ENCODE measurements at places on chromosomes 4 and X.

- no peak for DNase-seq
These were observed 442 bp downstream of the NDUFB11 start for GRCh38 chrX:47143894-47144625.

GRCh38 chr4:169005453-169006099 lies 4.5 kb downstream of the CBR4 start:
- no peak for DNase-seq

- DNase-seq = no peak
These were observed 46.2 kb upstream of the FAM9A start for GRCh38 chrX:8847360-8847759.

GRCh38 chr4:72280252-72280651 lies 248.5 kb downstream of the NPFFR2 start:
- no peak for DNase-seq

GRCh38 chr4:63430105-63430504 lies 979.1 kb downstream of the TECRL start:
- DNase-seq = no peak

GRCh38 chr4:100311181-100311580 lies 120.9 kb upstream of the DDIT4L start:
- DNase-seq = no peak

DNA sequence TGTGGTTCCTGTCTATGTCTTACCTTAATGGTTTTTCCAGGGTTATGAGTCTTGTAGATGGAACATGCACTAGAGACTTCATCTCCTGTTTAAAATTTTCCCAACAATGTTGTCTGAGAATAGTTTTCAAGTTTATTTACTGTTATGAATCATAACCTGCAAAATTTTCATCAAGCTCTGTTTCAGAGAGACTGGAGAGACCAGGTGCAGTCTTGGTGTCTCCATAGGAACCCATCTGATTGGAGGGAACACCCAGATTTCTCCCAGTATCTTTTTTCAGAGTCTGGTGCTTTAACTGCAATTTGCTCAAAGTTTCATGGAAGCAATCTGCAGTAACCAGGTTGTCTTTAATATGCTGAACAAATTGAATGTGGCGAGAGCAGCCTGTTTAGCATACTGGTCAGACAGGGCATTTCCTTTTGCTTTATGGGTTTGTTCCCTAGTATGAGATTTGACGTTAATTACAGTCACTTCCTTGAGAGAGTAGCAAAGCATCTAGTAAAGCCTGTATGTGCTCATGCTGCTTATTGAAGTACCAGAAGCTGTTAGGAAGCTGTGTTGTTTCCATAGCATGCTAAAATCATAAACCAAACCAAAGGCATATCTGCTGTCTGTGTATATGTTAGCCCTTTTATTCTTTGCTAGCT lies 18.8 kb upstream of the VSIG1 start:
- no peak for DNase-seq

DNA sequence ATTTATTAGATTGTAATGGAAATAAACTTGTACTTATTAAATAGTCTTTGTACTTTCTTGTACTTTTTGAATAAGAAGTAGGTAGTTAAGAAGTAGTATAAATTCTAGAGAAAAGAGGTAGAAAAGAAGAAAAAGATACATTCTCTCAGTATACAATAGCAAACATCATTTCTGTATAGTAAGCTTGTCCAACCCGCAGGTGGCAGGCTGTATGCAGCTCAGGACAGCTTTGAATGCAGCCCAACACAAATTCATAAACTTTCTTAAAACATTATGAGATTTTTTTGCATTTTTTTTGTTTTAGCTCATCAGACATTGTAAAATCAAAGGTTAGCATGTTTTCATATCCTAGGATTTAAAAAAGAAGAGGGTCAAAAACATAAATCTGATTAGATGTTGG lies 441.6 kb downstream of the DTHD1 start:
- DNase-seq = no peak

GRCh38 chr4:182694551-182694950 lies 222.6 kb downstream of the DCTD start:
- DNase-seq = no peak

DNA sequence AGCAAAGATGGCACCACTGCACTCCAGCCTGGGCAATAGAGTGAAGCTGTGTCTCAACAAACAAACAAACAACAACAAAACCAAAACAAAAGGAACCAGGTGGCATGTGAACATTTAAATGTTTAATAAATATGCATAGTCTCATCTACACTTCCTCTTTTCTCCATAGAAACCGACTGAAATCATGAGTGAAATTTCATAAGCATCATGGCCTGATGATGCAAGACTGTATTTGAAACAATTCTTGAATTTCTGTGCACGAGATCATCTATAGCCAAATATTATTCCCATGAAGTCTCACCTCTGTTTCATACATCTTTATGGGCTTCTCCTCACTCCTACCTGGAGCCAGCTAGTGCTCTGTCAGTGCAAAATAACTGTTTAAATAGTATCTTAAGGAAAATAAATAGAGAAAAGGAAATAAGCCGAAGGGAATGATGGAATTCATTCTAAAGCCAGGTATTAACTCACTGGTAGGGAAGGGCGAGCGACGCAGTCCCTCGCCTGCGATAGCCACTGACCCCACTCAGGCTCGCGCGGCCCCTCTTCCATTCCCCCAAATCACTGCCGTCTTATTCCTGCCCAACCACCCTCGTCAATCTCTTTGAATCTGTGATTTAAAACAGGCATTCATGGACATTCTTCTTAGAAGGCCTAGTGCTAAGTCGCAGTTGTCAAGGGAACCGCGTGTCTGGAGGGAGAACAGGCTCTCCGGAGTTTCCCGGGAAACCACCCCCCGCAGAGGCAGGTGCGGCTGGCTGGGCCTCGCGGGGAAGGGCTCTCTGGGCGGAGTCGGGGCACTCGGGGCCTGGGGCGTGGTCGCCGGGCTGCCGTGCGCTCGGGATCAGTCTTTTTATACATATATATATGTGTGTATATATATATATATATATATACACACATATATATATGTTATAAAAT lies 52.4 kb upstream of the TRIM2 start:
- DNase-seq = no peak

DNA sequence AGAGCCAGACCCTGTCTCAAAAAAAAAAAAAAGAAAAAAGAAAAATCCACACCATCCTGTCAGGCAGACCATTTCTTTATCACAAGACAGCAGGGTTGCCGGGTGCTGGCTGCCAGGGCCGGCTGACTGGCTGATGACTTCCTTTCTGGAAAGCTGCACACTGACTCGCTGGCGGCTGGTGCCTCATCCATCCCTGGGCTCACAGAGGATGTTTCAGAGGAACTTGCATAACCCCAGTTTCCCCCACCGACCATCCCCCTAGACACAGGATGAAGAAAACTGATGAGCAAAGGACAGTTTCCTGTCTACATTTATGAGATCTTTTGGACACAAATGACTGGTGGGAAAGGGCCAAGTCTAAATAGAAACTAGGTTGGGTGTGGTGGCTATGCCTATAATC lies 14.1 kb downstream of the HPSE start:
- no peak for DNase-seq

GRCh38 chrX:69083361-69083760 lies 81.9 kb downstream of the PJA1 start:
- no peak for DNase-seq

- DNase-seq = no peak
These were observed 192.2 kb downstream of the CPEB2 start for GRCh38 chr4:15194520-15194919.

GRCh38 chr4:100424376-100424775 lies 93.4 kb downstream of the EMCN start:
- no peak for DNase-seq

- DNase-seq = no peak
These were observed 122.7 kb upstream of the DIPK2B start for GRCh38 chrX:45323387-45323786.

DNA sequence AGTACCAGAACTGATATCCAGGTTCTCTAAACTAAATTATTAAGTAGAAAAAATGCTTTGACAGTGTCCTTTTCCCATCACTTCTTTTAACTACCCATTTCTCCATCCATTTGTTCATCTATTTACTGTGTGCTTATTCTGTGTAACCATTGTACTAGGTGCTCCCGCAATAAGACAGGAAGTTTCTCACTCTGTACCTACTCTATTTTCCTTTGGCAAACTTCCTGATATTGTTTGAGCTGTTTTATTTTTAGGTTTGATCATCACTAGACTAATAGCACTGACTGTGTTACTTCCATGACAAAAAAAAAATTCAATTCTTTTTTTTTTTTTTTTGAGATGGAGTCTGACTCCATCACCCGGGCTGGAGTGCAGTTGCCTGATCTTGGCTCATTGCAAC lies 102.5 kb upstream of the CASK start:
- no peak for DNase-seq

GRCh38 chrX:41491267-41492004 lies 44.3 kb downstream of the NYX start:
- DNase-seq = no peak

DNA sequence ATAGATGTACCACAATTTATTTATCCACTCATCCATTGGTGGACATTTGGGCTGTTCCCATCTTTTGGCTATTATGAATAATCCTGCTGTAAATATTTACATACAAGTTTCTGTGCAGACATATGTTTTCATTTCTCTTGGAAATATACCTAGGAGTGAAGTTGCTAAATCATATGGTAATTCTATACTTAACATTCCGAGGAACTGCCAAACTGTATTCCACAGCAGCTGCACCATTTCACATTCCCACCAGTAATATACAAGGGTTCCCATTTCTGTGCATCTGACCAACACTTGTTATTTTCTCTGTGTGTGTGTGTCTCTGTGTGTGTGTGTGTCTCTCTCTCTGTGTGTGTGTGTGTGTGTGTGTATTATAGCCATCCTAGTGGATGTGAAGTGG lies 15.4 kb upstream of the DOCK11 start:
- DNase-seq = no peak

Data from stimulated activated effector memory CD8-positive, alpha-beta T cell treated with anti-CD3 and anti-CD28 coated beads, Interleukin-12 subunit alpha, Interleukin-12 subunit beta, amount 100 ng/mL, for 72 hours (primary cell).